ENCODE measurements at places on chromosomes 1 and 21.

- no peak for DNase-seq
Measured at GRCh38 chr1:80607064-80607463, 1193.7 kb upstream of the ADGRL2 start.

GRCh38 chr1:224061436-224061835, 52.5 kb upstream of the FBXO28 start:
- no peak for DNase-seq

DNA sequence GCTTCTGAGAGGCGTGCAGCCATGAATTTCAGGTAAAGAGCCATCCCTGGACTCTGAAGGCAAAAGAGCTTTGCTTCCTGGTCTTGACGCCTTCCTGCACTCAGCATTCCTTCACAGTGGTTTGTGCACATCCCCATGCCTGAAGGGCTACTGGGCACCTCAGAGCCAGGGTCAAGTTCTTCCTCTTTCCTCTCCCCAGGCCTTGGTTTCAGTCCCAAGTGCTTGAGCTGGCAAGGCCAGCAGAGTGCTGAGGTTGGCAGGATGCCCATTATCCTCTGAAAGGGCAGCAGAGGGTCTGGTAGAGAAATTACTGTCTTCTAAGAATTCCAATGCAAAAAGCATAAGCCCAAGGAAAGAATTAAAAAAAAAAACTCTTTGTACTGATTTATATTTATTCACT, 1064.9 kb downstream of the TTLL7 start:
- no peak for DNase-seq

GRCh38 chr21:45178070-45178608, 103.8 kb downstream of the ADARB1 start:
- no peak for DNase-seq

GRCh38 chr1:54894271-54894670, 7.3 kb upstream of the DHCR24 start:
- no peak for DNase-seq

- DNase-seq = no peak
Measured at GRCh38 chr1:39655578-39656268, 16.2 kb downstream of the NT5C1A start.

GRCh38 chr1:233113009-233113879, 162.8 kb downstream of the NTPCR start:
- no peak for DNase-seq

GRCh38 chr1:74811436-74812179, 78.7 kb downstream of the TYW3 start:
- no peak for DNase-seq

DNA sequence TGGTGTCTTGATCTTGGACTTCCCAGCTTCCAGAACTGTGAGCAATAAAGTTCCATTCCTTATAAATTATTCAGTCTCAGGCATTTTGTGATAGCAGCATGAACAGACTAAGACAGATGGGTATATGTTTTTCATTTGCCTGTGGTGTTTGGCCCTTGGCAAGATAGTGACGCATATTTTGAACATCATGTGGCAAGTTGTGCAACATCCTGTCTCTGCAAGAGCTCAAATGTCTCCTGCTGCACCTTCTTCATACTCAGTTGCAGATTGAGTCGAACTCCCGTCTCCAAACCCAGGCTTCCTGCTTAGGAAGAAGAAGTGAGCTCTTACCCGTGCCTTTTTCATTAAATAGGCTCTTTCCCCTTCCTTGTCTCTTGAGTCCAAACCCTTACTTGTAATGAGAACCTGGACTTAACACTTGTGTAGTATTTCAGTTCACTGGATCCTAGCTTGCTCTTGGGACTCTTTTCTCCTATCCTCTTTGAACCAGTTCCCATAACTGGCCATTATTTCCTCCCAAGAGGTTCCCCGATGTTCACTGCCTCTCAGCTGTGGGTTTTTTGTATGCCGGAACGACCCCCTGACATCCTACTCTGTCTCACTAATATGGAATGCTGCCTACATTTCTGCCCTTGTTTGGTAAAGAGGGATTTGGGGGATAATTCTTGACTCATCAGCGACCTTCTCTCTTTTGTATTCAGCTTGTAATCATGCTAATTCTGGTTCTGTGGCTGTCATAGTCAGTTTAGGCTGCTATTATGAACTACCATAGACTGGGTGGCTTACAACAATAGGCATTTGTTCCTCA, 125.0 kb upstream of the KCNK2 start:
- no peak for DNase-seq
